ENCODE measurements at places on chromosomes 2 and 18.

DNA sequence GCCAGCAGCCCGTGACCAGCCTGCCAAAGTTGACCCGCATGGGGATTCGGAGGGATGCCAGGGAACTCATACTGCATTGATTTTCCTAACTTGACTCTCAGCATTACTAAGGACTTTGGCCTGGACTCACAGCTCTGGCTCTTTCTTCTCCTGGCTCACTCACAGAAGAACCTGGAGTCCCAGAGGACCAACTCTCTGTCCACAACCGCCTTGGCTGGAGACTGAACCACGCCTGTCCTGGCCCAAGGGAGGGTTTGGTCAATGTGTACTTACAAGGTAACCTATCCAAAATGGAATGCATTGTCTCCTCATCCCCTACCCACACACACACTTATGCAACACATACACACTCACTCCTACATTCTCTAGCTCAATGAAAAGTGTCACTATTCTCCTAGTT lies 135.6 kb upstream of the KLHL29 start:
- peak; percentile 68 for DNase-seq

DNA sequence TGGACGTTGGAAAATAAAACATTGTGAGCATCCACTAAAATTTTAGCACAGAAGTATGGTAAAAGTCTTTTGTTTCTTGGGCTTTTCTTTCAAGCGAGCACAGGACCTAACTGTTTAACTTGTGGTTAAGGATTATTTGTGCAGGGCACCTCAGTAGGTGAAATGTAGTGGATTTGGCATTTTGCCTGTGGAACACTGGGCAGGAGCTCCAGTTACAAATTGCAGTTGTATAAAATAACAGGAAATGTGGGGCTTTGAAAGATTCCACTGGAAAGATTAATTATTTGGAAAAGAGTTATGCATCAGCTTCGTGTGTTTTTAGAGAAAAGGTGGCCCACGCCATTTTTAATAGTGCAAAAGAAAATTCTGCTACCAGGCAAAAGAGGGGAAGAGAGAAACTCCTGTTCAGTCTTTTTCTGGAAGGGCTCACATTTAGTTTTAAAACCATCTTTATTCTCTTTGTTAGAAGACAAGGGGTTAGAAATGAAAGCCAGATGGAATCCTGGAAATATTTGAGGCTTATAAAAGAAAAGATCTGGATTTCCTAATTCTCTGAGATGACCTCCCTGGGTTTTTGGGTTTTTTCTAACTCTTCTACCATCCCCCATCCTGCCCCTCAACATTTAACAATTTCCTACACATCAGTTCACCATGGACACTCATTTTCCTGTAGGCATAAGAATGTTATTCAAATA lies 144.3 kb upstream of the SERTAD2 start:
- no peak for DNase-seq

GRCh38 chr2:107932979-107933378 lies 53.3 kb upstream of the SLC5A7 start:
- no peak for DNase-seq

GRCh38 chr2:199230091-199230490 lies 227.6 kb downstream of the SATB2 start:
- no peak for DNase-seq

DNA sequence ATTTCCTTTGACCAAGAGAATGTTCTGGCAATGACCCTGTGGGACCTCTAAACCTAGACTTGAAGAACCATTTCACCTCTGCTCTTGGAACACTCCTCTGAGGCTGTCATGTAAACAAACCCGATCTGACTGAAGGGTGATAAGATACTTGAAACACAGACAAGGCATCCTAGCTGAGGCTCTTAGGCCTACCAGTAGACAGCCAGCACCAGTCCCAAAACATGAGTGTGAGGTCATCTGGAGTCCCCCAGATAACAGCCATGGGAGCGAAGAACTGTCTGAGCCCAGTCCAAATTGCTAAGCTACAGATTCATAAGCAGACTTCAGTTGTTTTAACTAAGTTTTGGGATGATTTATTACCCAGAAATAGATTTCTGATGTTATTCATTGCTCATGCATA lies 39.5 kb upstream of the LHCGR start:
- DNase-seq: no peak

GRCh38 chr2:218407717-218408116 lies 8.0 kb downstream of the CTDSP1 start:
- no peak for DNase-seq

GRCh38 chr18:58268849-58269248 lies 224.8 kb downstream of the NEDD4L start:
- no peak for DNase-seq

DNA sequence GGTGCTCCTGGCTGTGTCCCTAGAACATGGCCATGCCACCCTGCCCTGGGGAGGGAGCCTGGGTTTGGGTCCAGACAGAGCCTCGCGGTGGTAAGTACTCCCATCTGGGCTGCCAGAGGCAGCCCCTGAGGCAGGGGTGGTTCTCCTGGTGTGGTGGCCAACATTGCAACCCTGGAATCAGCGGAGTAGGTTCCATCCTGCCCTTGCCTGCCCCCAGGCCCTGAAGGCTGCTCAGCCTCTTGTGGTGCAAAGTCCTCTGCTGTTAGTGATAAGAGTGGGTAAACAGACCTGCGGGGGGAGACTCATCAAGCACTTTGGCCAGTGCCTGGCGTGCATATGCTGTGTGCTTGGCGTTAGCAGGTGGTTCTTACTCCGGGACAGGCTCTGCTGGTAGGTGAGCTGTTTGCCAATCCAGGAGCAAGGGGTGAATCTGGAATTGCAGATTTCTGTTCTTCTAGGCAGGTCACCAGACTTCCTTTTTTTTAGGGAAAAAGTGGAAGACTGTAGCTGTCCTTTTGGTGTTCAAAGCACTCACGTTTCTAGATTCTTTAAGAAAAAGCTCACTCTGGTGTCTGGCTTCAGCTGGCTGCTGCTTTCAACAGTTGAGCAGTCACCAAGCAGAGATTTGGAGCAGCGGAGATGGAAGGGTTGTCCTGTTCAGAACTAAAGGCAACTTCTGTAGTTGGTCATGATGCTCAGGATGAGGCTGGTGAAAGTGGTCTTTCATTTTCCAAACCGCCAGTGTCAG lies 3.2 kb downstream of the CNNM3 start:
- DNase-seq: no peak

DNA sequence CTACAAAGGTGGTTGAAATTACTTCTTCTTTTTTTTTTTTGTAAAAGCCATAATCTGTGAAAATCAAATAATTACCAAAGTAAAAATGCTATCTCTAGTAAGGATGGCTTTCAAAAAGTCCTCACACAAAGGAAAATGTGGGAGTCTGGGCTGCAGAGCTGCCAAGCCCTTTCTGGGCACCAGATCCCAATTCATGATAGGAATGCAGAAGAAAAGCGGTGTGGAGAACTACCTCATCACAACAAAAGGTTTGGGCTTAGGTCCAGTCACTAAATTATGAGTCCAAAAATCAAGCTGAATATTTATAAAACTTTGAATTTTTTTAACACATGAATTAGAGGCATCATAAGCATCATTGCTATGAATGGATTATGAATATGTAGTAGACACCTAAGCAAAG lies 30.8 kb upstream of the EPHA4 start:
- peak; percentile 12 for DNase-seq

DNA sequence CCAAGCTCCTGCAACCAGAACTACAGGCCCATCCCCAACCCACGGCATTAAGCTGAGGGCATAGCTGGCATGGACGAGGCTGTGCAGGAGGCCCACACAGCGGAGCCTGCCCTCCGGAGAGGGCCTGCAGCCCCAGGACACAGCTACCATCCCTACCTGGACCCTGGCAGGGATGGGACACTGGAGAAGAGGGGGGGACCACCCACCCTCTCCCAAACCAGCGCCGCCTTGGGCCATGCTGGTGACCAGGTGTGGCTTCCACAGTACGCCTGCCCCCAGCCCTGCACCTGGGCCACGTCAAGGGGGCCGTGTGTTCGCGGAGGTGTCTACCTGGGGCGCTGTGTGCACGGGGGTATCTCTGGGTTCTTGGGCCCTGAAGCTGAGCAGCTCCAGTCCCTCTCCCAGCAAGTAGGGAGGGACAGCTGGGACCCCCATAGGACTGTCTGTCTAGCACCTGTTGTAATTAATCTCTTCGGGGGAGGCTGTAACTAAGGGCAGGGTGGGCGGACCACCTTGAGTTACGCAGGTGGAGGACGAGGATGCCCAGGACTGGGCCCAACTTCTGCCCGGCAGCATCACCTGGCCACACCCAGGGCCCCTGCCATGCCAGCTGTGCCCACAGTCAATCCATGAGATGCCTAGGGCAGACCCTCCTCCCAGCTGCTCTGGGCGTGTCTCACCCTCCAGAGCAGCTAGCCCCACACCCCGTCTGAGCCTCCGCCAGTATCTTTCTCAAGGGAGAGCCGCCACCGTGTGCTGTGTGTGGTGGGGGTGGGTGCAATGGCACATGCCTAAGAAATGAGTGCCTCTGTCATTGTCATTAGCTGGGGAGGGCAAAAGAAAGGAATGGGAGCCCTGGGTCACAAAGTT lies 18.3 kb downstream of the HS6ST1 start:
- no peak for DNase-seq

- no peak for DNase-seq
Observed at GRCh38 chr2:221439761-221440479, 132.2 kb downstream of the EPHA4 start.

- DNase-seq: no peak
Observed at GRCh38 chr2:122244598-122245229, 489.3 kb downstream of the TSN start.

GRCh38 chr18:39751161-39751560 lies 2185.6 kb upstream of the CELF4 start:
- DNase-seq: no peak

- DNase-seq: no peak
Observed at GRCh38 chr2:168895771-168896170, 5.3 kb upstream of the G6PC2 start.

GRCh38 chr2:166610180-166610912 lies 116.3 kb upstream of the SCN7A start:
- no peak for DNase-seq

GRCh38 chr2:201915446-201915845 lies 109.1 kb downstream of the CDK15 start:
- DNase-seq: no peak

GRCh38 chr18:53268455-53268854 lies 928.5 kb downstream of the DCC start:
- no peak for DNase-seq

DNA sequence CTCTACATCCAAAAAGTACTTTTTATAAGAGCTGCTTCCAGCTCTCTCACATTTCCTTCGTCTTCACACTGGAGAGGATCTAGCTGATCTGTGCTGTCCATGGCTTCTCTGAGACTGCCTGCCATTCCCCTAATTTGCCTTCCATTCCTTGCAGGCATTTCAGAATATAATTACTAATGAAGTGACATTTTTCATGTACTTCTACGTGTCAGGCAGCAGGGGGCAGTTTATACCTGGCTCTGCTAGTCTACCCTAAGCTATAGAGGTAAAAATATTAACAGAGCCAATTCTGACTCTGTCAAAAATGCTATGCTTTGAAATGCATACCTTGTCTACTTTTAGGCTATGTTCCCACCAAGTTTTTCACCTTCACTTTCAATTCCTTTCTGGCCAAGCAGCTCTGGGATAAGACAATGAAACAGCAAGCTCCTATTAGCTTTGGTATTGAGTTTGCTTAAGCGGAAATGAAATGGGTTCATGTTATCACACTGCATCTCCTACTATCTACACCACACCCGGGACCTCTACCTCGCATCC lies 81.9 kb downstream of the MEP1B start:
- peak; percentile 41 for DNase-seq

- no peak for DNase-seq
Observed at GRCh38 chr2:152198499-152198898, 22.9 kb upstream of the STAM2 start.

- DNase-seq: no peak
Observed at GRCh38 chr2:176122052-176122682, 352 bp upstream of the HOXD9 start.

DNA sequence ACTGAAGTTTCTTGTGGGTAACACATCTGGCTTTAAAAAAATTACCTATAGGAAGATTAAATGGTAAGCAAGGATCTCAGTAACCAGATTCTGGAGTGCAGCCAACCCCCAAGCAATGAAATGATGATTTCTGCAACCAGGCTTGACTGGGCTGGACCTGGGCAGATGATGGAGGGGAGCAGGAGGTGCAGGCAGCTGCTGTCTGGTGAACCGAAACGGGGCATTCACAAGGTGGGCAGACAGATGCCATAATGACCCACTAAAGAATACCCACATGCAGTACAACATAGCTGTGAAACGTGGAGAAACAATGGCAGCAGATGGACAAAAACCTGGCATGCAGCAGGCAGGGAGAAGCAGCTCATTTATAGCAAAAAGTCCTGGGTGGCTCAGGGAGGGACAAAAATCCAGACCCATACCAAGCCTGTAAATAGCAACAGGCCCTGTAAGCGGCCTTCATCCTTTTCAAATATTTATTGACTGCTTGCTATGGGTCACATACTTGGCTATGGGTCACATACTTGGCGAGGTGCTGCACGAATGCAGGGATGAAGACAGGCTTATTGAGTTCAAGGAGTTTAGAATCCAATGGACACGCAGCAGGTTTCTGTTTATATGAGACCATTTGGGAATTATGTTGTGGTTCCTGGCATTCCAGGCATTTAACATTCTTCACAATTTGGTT lies 244.7 kb downstream of the HRH4 start:
- no peak for DNase-seq

- DNase-seq: no peak
Observed at GRCh38 chr2:224062481-224063297, 23.6 kb upstream of the SERPINE2 start.

Measured in midbrain (tissue), 1 donor.